ENCODE measurements at places on chromosomes 5 and 9.

DNA sequence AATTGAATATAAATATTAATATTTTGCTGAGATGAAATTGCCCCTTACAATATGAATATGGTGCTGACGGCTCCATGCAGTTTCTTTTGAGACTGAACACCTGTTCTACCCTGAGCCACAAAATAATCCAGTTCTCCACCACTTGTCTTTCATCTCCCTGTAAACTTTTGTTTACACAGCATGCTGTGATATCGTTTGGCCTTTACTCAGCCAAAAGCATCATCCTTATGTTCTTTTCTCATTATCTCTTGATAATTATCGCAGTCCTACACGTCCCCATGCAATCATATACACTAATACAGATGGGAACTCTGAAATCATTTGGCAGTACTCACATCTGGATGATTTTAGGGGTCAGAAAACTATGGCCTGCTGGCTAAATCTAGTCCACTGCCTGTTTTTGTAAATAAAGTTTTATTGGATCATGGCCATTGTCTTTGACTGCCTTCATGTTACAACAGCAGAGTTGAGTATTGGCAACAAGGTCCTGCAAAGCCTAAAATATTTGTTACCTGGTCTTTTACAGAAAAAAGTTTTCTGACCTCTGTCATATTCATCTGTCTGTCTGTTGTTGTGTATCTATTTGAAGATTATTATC lies 53.3 kb downstream of the AOPEP start:
- no peak for DNase-seq

GRCh38 chr5:74173665-74174064 lies 466.9 kb downstream of the ENC1 start:
- DNase-seq, result no peak

- DNase-seq, result no peak
Observed at GRCh38 chr9:127999461-127999860, 18.7 kb upstream of the EEIG1 start.

- no peak for DNase-seq
Observed at GRCh38 chr5:115087951-115088350, 81.8 kb downstream of the TRIM36 start.

DNA sequence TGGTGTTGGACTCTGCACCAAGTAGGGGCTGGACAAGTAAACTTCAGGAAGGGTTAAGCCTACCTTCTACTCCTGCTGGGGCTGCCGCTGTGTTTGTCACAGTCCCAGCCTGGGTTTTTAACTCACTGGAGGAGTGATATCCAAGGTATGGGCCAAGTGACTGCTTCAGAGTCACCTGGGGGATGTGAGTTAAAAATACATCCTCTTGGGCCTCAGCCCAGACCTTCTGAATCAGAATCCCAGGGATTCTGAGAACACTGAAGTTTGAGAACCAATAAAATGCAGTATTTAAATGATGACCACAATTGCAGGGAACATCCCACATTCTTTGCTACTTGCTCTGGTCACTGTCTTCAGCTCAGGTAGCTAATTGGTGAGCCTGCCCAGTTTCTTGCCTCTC lies 95.1 kb upstream of the DNAH5 start:
- no peak for DNase-seq

DNA sequence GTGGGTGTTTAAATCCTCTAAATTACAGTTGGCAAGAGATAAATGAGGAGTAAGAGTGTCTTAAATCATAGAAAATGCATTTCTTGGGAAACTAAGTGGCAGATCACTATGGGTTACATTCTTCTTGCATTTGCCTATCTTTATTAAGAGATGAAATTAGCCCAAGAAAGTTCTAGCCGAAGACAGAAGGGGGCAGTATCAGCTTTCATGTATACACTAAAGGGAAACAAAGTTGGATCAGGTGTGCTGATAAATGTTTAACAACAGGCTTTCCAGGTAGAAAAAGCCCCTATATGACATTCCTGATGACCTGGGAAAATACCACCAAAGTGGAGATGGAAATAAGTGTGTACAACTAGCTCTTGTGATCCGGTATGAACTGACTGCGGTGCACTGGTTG lies 81.9 kb upstream of the TLR4 start:
- no peak for DNase-seq

- no peak for DNase-seq
Observed at GRCh38 chr5:155418960-155419579, 405.5 kb downstream of the KIF4B start.

DNA sequence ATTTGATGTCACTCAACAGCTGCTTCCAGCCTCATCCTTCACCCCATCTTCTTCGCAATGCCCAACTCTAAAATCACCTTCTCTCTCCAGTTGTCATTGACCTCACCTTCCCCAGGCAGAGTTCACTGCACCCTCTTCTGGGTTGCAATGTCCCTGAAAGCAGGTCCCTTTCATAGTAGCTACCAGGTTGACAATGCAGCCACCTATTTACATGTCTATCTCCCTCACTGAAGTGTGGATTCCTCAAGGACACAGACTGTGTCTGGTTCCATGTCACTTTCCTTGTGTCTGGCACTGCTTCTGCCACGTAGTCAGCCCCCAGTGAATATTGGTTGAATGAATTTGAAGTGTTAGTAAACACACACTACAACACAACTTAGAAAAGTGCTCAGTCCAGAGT lies 445.5 kb upstream of the WWC1 start:
- no peak for DNase-seq

DNA sequence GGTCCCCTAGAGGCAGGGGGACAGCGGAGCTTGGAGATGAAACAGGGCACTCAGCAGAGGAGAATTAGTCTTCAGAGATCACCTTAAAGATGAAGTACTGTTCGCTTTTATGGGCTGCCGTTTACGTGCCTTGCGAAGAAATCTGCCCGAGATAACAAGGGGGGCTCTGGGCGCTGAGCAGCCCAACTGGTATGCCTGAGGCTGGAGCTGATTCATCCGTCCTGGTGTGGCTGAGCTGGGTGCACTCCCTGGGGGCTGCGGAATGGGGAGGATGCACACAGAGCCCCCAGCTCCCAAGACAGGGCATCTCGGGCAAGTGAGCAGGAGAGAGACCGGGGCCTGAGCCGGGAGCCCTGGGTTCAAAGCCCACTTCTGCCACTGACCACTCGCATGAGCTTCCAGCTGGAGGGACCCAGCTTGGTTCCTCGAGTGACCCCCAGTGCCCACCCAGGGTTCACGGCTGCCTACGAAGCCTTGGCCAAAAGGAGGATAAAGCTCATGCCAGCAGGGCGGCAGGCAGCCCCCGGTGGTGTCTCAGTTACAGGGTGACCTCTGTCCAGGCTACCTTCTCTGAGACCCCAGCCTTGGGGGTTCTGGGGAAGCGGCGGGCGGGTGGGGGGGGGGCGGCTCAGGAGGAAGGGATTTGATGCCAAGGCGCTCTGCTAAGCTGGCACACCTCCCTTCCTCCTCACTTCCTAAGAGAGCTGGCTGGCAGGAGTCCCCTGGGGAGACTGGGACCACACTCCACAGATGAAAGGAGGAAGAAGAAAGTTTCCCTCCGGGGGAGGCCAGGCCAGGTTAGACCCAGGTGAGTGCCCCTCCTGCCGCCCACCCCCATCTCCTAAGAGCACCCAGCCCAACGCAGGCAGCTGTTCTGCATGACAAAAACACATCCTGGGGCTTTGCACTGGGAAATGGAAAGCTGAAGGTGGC lies 5.7 kb downstream of the FIBCD1 start:
- DNase-seq, result no peak

- DNase-seq, result no peak
Observed at GRCh38 chr9:112554516-112554915, 67.9 kb downstream of the KIAA1958 start.

DNA sequence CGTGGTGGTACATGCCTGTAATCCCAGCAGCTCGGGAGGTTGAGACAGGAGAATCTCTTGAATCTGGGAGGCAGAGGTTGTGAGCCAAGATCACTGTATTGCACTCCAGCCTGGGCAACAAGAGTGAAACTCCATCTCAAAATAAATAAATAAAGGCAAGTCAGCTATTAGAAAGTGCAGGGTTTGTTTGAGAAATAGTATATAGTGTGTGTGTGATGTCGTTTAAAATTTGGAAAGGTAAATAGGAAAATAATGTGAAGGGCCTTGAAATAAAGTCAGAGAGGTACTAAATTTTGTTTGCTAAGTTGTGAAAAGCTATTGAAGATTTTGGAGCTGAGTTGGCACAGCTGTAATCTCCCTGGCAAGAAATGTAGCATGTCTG lies 17.8 kb downstream of the ZNF131 start:
- DNase-seq, result no peak

DNA sequence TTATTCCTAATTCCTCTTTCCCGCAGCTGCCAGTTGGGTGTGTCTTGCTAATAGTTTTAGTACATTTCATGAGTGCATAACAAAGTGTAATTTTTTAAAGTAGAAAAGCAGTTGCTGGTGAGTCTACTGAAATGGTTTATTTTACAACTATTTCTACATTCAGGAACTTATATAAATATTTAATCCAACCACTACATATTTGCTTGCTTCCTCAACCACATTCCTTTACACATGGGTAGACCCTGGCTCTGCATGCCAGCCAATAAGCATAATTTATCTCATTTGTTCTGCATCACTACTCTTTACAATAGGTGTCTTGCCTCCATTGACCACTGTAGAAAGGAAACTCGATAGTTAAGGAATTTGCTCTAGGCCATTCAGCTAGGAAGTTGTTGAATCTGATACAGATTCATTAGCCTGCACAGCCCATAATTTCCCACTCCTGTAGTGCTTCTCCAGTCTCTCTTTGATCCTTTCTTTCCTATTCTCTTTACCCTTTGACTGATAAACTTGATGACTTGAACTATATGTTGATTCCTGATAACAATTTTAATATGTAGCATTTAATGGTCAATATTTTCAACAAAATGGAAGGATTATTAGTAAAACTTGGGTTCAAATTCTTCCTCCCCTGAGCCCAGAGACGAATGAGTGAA lies 342.5 kb upstream of the ACTBL2 start:
- DNase-seq, result no peak

GRCh38 chr9:69443178-69443577 lies 118.2 kb downstream of the ENTREP1 start:
- DNase-seq, result no peak

- DNase-seq, result peak; percentile 78
Observed at GRCh38 chr5:139884144-139884543, 88.5 kb downstream of the PSD2 start.

- DNase-seq, result no peak
Observed at GRCh38 chr9:111411266-111411665, 72.9 kb downstream of the ECPAS start.

GRCh38 chr5:62308439-62308838 lies 2.4 kb downstream of the KIF2A start:
- DNase-seq, result no peak

- DNase-seq, result no peak
Observed at GRCh38 chr9:20023210-20023905, 234.5 kb upstream of the SLC24A2 start.

DNA sequence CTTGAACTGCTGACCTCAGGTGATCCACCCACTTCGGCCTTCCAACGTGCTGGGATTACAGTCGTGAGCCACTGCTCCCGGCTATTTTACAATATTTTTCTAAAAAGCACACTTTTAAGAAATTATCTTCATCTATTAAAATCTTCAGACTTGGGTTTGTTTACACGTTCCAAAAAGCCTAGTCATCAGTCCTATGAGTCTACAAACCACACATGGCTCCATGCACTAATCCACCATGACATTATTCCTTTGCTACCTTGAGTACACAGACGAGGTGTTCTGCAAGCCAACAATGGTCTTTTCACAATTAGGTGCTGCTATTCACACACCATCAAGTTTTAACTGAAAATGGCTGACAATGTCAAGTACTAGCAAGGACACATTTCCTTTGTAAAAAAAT lies 41.0 kb downstream of the TRPM6 start:
- DNase-seq, result no peak

GRCh38 chr9:28051559-28052503 lies 478.6 kb upstream of the C9orf72 start:
- DNase-seq, result no peak

GRCh38 chr5:103232393-103232999 lies 26.1 kb upstream of the MACIR start:
- no peak for DNase-seq

GRCh38 chr5:128163991-128164390 lies 80.4 kb downstream of the SLC12A2 start:
- no peak for DNase-seq

GRCh38 chr5:171840066-171840465 lies 54.4 kb downstream of the SMIM23 start:
- no peak for DNase-seq

DNA sequence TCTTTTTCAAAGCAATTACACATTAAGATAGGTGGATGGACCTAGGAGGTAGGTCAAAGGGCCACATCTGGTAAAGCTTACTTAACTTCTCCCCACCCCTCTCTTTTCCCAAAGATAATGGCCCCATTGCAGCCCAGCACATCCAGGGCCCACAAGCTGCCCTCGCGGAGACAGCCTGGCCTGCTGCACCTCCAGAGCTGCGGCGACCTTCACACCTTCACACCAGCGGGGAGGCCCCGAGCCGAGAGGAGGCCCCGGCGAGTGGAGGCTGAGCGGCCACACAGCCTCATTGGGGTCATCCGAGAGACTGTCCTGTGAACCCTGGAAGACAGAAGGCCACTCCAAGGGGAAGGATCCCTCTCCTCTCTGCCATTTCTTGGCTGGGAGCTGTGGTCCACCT lies 66.5 kb downstream of the ENTREP1 start:
- DNase-seq, result no peak

GRCh38 chr9:78294290-78295176 lies 2.4 kb upstream of the PSAT1 start:
- no peak for DNase-seq

- no peak for DNase-seq
Observed at GRCh38 chr5:169874621-169875020, 105.7 kb downstream of the INSYN2B start.

DNA sequence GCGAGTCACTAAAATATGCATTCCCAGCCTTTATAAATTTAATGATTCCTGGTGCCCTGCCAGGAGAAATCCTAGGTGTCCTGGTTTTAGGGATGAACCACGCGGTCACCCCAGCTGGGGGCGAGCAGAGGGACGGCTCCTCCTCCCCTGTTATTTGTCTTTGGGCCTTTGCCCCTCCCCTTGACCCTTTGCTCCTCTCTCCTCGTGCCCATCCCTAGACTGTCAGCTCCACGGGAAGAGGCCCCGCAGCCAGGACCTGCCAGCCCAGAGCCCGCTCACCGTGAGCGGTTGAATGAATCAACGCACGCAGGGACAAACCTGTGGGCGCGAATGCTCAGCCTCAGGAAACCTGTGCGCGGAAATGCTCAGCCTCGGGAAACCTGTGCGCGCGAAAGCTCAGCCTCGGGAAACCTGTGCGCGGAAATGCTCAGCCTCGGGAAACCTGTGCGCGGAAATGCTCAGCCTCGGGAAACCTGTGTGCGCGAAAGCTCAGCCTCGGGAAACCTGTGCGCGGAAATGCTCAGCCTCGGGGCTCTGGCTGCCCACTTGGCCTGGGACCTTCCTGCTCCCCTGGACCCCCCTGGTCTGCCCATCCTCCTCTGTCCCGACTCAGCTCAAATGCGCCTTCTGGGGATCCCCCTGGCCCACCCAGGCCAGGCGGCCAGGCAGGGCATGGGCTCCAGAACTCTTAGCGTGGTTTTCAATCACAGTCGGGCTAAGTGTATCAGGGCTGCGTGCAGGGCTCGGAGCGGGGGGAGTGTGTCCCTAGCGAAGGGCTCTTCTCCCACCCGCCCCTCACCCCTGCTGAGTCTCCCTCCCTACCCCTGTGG lies 140.5 kb upstream of the COL5A1 start:
- DNase-seq, result peak; percentile 58

All from sigmoid colon (tissue), 7 donors.